ENCODE measurements at places on chromosomes 12 and 14. TPM values are rescaled to one million over a fixed set of nuclear protein-coding genes. Genes with fewer than 3 reads are reported as not detected.

- no peak for DNase-seq
These were observed 234.6 kb upstream of the FLRT2 start for GRCh38 chr14:85295318-85295717.

DNA sequence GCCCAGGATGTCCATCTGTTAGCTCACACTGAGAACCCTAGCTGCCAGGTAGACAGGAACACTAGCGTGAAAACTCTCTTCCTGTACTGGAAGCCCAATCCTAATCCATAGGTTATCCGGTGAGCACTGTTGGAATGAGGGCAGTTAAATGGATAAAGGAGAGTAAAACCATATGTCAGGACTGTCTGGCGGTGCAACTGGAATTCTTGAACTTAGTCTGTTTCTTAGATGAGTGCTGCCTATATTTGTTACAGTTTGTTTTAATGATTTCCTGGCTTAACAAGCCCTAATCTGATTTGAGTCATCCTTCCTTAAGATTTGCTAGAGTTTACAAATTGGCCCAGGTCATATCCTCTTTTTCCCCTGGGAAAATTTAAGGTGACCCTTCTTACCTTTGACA is 104.7 kb downstream of the ANO4 start:
- no peak for DNase-seq

The RGS6 gene
- total RNA-seq, result 0.43 TPM

The ENDOU gene
- not detected for total RNA-seq

The LEMD3 gene
- total RNA-seq, result 37.2 TPM

Measured in left colon (tissue), 2 donors.